ENCODE measurements at places on chromosomes 16 and 17.

DNA sequence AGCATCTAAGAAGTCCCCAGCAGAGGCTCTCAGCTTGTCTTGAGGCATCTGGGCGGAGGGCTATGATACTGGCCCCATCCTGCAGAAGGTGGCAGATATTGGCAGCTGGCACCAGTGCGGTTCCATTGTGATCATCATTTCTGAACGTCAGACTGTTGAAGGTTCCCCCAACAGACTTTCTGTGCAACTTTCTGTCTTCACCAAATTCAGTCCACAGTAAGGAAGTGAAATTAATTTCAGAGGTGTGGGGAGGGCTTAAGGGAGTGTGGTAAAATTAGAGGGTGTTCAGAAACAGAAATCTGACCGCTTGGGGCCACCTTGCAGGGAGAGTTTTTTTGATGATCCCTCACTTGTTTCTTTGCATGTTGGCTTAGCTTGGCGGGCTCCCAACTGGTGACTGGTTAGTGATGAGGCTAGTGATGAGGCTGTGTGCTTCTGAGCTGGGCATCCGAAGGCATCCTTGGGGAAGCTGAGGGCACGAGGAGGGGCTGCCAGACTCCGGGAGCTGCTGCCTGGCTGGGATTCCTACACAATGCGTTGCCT lies at the start of gene CIITA:
TSS of gene CIITA (plus strand) at position 404 of the 543 bp plus-strand sequence. CDS start at position 533, 129 bp downstream.
- peak; percentile 88 for DNase-seq

DNA sequence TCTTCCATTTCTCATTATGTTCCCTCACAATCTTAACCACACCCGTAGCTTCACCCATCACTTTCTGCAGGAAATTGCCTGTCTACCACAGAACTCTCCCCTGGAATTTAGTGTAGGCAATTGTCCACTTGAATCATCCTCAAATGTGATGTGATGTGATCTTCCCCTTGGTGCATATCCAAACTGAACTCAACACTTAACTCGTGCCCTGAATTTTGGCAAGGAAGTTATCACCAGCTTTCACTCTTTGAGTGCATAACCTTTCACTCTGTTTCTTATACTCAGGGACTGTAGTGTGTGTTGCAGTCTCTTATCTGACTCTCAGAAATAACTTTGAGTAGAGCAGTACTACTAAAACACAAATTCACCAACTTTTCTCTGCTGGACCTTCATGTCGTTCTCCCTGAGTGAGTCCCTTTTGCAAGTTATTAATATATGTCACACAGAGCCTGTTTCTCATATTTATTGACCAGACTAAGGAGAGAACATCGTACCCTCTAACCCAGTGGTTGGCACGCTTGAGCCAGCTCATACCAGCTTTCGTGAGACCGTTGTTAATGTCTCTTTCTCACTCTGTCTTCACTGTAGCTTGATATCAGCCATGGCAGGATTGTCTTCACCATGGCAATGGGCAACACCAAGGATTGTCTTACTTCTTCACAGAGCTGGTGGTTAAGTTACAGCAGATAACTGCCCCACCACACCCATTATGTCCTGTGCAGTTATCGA lies 558.9 kb upstream of the HSBP1 start:
- no peak for DNase-seq

DNA sequence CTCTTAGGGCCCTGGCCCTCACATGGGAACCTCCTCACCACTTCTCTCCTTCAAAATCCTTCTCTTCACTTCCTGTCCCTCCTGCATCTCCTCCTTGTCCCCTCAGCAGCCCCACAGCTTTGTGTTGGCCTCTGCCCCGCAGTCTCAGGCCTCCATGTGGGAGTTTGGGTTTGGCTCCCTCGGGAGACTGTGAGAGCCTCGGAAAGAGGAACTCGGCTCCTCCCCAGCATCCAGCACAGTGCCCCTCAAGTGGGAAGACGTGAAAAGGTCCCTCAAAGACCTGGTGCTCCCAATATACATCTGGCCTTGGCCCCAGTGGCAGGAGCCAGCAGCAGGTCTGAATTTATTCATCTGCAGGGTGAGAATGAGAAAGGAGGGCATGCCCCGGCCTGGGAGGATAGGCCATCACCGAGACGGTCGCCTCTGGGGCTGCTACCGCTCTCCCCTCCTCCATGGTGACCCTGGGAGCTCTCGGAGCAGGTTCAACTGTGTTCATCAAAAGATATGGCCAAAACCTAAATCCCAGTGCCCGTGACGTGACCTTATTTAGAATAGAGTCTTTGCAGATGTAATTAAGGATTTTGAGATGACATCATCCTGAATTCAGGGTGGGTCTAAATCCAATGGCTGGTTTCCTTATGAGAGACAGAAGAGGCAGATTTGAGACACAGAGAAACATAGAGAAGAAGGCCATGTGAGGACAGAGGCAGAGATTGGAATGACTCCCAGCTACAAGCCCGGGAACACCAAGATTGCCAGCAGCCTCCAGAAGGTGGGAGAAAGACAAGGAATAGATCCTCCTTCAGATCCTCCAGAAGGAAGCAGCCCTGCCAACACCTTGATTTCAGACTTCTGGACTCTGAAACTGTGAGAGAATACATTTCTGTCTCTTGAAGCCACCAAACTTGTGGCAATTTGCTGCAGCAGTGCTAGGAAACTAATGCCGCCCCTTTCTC lies 135.1 kb downstream of the MRM1 start:
- DNase-seq: no peak

- no peak for DNase-seq
These were observed 184.1 kb upstream of the IRX5 start for GRCh38 chr16:54746596-54746995.

DNA sequence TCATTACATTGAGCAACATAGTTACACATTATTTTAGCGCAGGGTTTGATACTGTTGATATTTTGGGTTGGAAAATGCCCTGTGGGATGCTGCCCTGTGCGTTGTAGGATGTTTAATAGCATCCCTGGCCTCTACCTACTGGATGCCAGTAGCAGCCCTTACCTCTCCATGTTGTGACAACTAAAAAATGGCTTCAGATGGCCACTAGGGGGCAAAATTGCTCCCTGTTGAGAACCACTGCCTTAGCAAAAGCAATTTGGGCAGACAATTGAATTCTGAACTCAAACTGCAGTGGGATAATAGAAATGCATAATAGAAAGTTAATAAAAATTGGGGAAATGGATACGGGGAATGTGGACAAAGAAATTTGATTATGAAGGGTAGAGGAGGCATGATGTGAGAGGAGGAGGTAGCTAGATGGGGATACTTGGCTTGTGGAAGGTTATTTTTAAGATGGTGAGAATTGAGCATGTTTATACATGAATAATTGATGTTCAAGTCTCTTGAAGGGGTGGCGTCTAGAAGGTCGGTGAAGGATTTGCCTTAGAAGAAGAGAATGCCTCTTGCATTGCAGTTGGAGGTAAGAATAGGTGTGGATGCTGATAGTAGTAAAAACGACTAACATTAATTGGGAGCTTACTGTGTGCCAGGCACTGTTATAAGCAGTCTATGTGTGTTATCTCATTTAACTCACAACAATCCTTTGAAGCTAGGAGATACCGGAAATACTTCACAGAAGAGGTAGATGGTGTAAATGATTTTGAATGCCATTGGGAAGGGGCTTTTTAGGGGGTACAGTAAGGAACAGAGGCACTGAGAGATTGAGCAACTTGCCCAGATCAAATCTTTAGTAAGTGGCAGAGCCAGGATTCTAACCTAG lies 19.0 kb downstream of the HEATR9 start:
- no peak for DNase-seq

DNA sequence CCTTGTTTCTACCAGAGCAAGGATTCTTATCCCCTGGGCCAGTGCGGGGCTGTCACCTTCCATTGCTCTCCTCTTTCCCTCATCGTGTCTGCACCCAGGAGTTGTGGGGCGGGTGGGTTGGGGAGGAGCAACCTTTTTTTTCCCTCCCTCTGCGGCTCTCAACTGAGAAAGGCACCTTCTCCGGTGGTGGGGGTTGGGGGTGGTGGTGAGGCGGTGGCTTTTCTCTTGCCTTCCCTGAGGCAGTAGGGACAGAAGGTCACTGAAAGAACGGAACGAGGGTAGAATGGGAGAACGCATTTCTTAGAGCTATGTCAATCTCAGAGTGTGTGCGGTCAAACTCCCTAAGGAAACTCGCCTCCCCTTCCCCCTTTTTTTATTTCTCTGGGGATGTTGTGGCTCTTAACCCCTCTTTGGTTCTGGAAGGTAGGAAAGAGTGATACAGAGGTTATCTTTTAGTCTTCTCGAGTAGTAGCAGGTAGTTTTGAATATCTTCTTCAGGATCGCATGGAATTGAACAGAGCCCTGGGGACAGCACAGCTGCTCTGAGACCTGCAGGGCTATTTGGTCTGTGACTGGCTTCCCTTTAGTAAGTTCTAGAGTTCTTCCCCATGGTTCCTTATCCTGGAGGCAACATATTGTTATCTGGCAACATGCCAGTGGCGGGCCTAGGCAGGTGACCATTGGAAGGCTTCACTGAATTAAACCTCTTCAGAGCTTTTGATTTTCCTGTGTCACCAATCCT lies 994 bp downstream of the CLTC start:
- DNase-seq: peak; percentile 47

- no peak for DNase-seq
These were observed 28.5 kb upstream of the SLC38A8 start for GRCh38 chr16:84071121-84071520.

GRCh38 chr17:77376795-77377709 lies 236.3 kb downstream of the SEC14L1 start:
- no peak for DNase-seq

GRCh38 chr16:48405907-48406306 lies 20.7 kb upstream of the SIAH1 start:
- DNase-seq: no peak

GRCh38 chr17:37701496-37701898 lies 43.4 kb downstream of the HNF1B start:
- no peak for DNase-seq

DNA sequence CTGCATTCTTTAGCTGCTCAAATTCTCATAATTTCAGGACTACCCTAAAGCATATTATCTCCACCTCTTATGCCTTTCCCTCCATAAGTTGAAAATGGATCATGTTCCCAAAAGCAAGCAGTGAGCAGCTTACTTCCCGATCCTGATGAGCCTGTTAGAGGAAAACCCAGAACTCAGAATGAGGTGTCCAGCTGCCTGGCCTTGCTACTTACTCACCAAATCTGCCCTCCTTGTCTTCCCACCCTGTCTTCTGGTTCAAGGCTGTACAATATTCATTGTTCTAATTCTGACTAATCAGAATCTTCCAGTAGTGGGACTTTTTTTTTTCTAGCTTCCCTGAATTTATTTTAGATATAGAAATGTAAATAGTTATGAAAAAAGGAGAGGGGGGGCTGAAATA lies 10.8 kb downstream of the LYRM1 start:
- DNase-seq: no peak

GRCh38 chr17:45313421-45313771 lies 3.4 kb downstream of the MAP3K14 start:
- DNase-seq: no peak

DNA sequence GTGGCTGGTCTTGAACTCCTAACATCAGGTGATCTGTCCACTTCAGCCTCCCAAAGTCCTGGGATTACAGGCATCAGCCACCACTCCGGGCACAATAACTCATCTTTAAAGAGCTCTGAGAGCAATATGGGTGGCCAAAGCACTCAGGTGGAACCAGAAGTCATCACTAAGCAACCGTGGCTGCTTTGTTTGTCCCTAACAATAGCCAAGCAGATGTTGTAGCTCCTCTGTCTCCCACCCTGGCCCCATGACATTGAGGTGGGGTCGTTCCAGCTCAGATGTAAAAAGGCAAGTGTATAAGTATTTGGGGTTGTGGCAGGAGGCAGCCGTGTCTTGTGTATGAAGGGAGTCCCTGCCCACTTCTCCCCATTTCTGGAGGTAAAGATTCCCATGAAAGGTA lies 3.7 kb upstream of the SCIMP start:
- no peak for DNase-seq

DNA sequence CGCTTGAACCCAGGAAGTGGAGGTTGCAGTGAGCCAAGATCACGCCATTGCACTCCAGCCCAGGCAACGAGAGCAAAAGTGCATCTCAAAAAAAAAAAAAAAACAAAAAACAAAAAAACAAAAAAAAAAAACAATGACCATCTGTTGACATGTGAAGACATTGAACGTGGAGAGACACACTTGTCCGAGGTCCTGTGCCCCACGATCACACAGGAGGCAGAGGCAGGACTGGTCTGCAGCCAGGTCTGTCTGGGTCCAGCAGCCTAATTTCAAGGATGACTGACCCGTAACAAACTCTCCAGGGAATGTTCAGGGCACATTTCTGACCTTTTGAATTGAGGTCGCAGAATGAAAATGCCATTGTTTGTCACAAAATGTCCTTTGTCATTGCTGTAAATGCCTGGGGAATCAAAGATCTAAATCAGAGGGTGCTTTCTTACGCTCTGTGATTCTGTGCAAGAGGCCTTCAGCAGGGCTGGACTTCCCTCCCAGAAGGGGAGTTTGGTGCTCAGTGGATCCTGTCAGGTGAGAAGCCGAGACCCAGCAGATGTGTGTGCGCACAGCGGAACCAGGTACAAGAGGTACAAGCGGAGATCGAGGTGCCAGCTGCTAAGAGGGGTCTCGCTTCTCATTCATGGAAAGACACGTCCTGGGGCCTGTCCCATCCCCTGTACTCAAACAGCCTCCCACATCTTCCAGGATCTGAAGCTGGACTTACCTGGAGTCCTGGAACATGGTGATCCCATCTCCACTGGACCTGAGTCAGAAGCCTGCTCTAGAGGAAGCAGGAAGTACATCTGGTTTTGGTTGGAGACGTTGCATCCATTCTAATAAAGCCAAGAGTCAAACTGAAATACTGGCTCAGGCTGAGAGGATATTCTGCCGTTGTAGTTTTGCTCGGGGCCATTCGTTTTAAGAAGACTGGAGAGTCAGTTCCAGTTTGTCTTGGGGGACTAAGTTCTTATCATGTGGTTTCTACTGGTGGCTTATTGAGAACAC lies 95.8 kb downstream of the IRF8 start:
- DNase-seq: no peak

- DNase-seq: no peak
These were observed 31.8 kb downstream of the PITPNM3 start for GRCh38 chr17:6524520-6524919.

All from lower lobe of right lung (tissue), 2 donors.